ENCODE measurements at places on chromosomes 3 and 15.

GRCh38 chr15:60583194-60583593, 104.3 kb upstream of the ICE2 start:
- no peak for DNase-seq

- DNase-seq: no peak
These were observed 206.5 kb downstream of the NR1D2 start for GRCh38 chr3:24151594-24151993.

GRCh38 chr3:118412503-118412902, 622.1 kb downstream of the IGSF11 start:
- no peak for DNase-seq

DNA sequence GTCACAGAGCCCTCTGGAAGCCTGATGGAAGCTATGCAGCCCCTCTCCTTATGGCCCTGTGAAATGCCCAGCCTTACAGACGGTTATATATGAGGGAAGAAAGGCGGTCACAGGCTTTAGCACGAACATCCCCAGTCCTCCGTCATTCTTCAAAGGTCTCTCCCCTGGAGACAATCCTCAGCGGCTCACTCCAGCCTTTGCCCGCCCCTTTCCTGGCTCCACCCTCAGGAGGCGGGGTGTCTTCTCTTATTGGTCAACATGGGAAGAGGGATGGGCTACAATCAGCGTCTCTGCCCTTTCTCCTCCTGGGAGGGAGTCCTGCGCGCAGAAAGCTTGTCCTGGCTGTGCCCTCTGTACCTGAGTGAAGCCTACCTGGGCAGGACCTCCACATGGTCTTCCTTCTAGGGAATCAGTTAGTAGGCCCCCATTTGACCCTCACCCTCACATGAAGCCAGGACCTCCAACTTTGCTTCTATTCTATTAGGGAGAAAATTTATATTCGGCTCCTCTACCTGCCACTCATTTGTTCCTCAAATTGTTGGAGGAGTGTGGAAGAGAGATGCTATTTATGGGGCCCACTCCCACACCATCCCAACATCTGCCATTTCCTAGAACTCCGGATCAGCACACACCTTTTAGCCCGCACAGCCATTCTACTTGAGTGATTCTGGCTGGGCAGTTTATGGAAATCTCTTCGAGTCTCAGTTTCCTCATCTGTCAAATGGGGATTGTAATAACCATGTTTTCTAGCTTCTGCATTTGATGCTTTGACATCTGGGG, 112.9 kb upstream of the SLC6A11 start:
- no peak for DNase-seq

- no peak for DNase-seq
These were observed 363.1 kb downstream of the MECOM start for GRCh38 chr3:169300436-169300835.

DNA sequence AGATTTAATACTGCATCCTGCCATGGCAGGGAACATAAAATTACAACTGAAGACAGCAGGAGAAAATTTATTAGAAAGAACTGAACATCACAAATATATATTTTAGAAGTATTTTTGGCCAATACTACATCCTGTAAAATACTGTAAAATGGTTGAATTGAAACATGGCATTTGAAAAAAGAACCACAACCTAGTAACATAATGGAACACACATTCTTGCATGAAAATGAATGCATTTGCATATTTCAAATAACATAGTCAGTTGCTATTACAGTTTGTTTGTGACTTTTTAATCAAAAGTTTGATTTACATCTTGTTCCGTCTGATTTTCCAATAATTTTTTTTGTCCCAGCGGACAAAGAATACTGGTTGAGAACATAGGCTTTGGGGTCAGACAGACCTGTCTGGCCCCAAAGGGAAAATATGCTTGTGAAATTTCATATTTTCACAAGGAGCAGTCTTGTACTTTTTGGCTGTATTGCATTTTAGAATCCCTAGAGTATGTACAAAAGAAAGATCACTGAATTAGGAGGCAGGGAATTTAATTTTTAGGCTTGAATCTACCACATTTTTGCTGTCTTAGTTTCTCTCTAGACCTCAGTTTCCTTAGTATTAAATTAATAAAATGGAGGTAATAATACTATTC, 268.8 kb downstream of the ADAMTSL3 start:
- DNase-seq: no peak

DNA sequence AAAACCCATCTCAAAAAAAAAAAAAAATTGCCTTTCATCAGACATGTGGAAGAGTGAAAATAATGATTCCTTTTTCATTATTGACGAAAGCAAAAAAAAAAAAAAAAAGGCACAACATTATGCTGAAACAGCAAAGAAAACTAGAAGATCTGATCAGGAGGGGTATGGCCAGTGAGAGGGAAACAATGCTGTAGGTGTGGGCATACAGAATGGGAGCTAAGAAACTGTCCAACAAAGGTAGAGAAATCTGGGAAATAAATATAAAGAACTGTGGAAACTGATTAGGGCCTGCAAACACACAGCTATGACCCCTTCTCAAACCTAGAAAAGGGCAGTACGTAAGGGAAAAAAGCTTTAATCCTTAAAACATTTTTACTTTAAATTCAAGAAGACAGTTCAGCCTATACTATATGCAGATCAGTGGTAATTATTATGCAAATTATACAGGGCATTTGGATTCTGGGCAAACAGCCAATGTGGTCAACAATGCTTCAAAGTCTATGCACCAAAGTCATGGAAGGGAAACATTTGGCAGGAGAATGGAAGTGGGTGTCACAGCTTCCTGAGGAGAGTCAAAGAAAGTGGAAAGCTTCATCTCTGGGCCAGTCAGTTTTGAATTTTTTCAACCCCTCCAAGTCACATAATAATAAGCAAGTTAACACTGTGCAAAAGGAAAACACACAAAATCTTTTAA, 68.3 kb upstream of the SLC12A8 start:
- DNase-seq: no peak

GRCh38 chr3:157452097-157452496, 15.4 kb downstream of the PTX3 start:
- DNase-seq: no peak

GRCh38 chr3:112303764-112304325, 9.8 kb upstream of the SLC9C1 start:
- DNase-seq: no peak

GRCh38 chr3:29746163-29746760, 465.4 kb downstream of the RBMS3 start:
- DNase-seq: no peak

DNA sequence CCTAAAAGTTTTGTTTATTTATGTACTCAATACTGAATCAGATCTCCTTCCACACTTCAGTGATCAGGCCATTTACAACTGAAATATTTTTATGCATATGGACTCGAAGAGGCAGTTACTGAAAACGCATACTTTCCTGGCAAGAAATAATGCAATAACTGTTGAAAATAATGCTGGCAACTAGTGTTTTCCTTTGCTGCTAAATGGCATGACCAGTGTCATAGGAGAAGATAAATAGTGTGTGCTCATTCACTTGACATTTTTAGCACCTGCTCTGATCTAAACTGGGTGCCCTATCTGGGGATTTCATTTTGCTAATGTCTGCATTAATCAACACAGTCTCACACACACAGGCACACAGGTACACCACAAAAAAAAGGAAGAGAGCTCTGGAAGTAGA, 695.2 kb downstream of the TUSC7 start:
- no peak for DNase-seq

DNA sequence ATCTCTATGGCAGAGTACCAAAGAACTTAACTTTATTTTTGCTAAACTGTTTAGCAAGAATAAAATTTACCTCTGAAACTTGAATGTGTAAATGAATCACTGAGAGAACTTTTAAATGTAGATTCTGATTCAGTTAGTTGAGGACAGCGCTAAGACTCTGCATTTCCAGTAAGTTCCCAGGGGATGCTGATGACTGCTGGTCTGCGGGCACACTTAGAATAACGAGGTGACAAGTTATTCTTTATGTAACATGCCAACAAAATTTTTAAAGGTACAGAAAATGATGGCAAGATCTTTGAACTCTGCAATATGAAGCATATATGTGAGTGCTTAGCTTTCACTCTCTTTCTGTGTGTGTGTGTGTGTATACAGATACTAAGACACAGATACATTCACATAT, 56.4 kb downstream of the TGFBR2 start:
- DNase-seq: no peak

DNA sequence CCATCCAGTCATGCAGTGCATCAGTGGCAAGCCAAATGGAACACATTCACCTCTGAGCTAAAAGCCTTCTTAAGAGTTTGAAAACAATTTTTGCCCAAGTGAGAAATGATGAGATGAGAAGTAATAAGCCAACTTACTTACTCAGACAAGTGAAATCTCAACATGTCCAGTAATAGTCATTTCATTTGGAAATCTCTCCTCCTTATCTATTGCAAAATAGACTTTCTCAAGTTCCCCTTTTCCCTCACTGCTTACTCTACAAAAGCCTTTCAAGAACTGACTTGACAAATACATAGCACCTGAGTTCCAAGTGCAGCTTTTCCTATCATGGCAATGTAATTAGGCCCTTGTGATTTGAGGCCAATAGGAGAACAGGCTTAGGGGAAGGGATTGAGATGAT, 282.3 kb downstream of the SLC9A9 start:
- no peak for DNase-seq

DNA sequence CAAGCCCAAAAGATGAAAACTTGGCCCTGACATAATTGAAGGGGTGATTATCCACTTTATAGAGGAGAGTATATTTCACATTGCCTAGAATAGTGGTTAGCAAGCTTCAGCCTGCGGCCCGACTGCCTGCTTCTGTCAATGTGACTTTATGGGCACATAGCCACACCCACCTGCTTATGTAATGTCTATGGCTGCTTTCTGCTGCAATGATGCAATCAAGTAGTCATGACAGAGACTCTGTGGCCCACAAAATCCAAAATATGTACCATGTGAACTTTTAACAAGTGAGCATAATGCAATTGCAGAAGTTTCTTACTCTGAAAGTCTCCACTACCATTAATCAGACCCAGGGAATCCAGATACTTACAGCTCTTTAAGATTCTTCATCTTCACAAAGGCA, 103.1 kb downstream of the LRIG1 start:
- no peak for DNase-seq

- no peak for DNase-seq
These were observed 625.0 kb upstream of the SGO1 start for GRCh38 chr3:20811006-20811405.

DNA sequence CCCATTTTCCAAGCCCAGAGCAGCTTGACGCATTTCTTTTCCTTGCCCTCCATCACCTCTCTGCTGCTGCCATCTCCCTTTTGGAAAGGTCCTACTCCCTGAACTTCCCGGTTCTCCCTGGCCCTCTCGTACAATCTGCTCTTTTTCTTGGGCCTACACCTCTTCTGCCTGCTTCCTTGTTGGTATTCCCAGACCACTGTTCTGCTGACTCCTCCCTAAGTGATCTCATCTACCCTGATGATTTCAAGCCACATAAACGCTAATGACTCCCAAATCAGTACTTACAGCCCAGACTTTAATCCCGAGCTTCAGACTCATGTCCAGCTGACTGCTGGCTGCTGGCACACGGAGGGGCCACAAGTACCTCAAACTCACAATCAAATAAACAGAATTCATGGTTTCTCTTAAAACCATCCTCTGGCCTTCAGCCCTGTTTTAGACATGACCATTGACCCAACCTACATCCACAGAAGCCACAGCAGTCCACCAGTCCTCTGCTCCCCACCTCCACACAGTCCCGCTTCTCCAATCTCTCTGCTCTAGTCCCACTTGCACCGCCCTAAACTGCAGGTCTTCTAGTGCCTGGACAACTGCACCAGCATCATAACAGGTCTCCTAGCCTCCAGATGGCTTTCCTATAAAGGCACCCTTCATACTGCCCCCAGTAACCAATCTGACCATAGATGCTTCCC, 57.6 kb downstream of the AAGAB start:
- no peak for DNase-seq

GRCh38 chr3:187773233-187774184, 28.2 kb upstream of the BCL6 start:
- no peak for DNase-seq

DNA sequence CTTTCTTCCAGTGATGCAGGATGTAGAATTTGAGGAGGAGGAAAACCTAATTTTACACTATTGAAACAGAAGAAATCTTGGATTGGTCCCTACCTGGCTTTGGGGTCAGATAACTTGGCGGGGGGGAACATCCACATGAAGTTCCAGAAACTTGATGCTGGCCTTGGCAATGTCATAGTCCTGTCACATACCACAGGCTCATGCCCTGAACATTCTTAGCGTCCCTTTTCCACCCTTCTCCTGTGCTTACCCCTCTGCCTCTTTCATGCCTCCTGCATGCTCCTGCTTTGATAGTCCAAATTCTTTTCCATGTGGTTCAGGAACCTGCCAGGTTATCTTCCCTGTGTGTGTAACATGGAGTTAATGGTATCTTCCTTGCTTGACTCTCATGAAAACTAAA, 110.6 kb downstream of the UNC13C start:
- DNase-seq: no peak

DNA sequence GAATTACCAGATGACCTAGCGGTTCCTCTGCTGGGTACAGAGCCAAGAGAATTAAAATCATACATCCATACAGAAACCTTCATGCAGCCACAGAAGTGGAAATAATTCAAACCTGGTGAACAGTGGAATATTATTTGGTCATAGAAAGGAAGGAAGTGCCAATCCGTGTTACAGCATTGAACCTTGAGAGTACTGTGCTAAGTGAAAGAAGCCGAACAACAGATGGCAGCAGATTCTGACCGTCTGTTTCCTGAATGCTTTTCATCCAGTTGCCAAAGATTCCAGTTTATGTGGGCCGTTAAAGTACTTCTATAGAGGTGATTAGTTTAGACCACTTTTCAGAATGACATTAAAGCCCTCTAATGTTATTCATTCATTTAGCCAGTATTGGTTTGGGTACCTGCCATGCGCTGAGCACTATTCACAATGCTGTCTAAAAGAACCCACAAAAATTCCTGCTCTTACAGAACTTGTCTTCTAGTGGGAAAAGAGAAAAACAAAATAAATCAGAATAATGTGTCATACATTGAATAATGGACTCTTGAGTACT, 45.8 kb upstream of the SENP5 start:
- DNase-seq: no peak

DNA sequence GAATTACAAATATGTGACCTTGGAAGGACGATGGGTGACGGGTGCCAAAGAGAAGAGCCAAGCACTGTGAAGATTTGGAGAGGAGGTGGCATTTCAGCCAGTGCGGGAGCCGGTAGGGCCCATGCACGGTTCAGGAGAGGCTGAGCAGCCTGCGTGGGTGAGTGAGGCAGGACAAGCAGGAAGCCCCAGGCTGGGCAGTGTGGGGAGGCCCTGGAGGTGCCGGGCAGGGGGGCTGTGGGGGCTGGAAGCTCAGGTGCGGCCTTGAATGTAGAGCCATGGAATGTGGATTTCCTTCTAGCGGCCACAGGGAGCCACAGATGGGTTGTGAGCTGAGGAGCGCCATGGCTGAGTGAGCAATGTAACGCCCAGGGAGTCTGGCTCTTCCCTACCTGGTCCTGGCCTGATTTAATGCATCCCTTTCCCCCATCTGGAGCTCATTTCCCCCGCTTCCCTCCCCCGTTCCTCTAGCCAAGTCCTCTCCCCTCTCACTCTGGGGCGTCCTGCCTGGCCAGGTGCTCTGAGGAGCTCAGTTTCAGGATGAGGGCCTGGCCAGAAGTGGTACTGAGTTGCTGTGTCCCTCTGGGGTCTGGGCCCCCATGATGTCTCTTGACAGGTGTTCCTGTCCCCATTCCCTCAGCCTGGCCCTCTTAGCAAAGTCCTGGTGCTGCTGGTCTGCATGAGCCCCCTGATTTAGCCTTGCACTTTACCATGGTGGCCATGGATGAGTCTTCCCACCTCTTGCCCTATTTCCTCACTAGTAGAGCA, 41.8 kb upstream of the IQSEC1 start:
- DNase-seq: no peak

Measured in stimulated activated naive CD8-positive, alpha-beta T cell treated with anti-CD3 and anti-CD28 coated beads, Interleukin-15, amount 100 ng/mL, for 72 hours (primary cell).